SJCRH30 (cell line): ENCODE measurements at places on chromosomes 3 and 15.

GRCh38 chr3:10290481-10291176 is 2.1 kb downstream of the GHRL start:
- no peak for DNase-seq

DNA sequence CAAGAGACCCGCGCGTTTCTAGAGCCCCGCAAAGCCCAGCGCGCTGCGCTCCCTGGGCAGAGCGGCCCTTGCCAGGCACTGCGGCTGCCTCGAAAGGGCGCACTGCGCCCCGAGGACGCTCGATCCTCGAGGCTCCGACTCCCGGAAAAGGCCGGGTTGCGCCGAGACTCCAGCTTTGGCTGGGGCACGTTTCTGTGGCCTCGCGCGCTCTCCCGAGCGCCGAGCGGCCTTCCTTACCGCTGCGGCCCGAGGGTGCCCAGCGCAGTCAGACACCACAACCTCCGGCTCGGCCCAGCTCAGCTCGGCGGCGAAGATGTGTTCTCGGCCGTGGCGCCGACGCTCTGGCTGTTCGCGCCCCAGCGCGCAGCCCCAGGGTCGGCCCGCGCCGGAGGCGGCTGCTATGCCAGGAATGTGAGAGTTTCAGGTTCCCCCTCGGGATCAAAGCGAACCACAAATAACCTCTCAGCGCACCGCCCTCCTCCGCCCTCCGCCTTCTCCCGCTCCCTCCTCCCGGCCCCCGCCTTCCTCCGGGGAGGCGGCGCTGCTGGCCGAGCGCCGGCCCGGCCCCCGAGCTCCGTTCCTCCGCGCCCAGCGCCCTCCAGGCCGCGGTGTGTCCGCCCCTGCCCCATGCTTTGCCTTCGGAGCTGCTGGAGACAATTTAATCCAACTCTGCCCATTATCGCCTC is at the start of gene AMOTL2:
TSS of gene AMOTL2 (minus strand) at position 343 of the 686 bp plus-strand sequence. CDS start 3,014 bp downstream, outside the sequence.
- peak; percentile 95 for DNase-seq

DNA sequence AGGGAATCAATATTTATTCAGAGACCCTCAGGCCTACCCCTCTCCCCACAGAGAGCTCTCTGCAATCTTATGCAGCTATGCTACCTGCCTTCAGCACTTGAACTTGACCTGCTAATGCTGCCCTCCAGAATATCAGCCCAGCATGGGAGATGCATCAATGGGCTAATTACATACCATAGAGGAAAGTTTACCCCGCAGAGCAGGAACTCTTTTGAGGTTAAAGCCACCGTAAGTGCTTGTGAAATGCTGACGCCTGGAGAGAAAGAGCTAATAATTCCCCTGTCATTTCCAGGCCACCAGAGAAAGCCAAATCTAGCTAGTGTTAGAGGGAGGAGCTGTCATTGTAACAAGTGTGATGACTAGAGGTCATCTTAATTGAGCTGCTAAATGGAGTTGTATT is 127.5 kb downstream of the CHST2 start:
- no peak for DNase-seq

GRCh38 chr3:96813134-96813819 is 1.1 kb upstream of the EPHA6 start:
- DNase-seq = peak; percentile 58

- no peak for DNase-seq
Measured at GRCh38 chr15:31574766-31575165, 248.1 kb downstream of the KLF13 start.

DNA sequence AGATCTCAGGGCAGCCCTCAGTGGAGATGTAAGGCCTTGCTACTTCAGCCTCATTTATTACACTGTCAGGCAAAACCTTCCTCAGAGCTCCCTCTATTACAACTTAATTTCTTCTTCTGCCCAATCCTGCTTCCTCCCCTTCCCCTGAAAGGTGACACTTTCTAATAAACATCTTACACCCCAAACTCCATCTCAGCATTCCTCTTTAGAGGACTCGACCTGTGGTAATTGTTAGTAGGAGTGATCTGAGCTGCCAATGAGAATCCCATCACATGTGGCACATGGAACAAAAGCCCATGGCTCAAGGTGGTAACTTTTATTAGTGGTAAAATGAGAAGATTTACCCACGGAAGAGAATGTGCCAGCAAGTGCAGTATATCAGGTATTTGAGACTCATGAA is 29.8 kb downstream of the DTWD1 start:
- DNase-seq = no peak

DNA sequence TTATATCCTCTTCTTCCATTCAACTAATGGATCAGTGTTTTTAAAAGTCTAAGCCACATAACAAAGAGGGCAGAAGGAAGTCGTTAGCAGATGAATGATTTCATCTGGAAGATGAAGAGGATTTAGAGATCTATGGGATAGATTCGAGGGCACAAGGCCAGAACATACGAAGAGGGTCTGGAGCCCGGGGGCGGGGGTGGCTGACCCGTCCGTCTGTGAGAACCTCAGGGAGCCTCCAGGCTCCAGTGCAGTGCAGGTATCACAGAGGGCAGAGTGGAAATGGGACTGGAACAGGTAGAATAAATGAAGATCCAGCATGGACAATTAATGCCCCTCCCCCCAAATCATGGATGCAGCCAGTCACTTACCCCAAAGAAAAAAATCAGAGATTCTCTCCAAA is 1.5 kb upstream of the GOLGA8B start:
- no peak for DNase-seq
